Smooth muscle cell of the brain vasculature (primary cell): ENCODE measurements at places on chromosomes 2 and 18.

DNA sequence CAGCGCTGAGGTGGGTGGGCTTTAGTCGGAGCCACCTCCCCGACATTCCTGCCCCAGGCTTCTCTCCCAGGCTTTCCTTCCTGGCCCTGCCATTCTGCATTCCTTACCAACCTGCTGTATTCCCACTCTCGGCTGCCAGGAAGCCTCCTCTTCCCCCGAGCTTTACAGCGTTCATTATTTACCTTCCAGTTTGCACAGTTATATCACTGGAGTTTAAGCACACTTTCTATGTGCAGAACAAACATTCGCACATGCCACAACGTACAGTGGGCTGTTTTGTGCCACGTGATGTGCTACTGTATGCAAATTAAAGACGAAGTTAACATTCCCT, 246.3 kb downstream of the SOX11 start:
- no peak for DNase-seq

- no peak for DNase-seq
These were observed 1.1 kb upstream of the DUSP2 start for GRCh38 chr2:96146153-96146880.

GRCh38 chr2:28991460-28991859, 10.4 kb downstream of the TOGARAM2 start:
- no peak for DNase-seq

DNA sequence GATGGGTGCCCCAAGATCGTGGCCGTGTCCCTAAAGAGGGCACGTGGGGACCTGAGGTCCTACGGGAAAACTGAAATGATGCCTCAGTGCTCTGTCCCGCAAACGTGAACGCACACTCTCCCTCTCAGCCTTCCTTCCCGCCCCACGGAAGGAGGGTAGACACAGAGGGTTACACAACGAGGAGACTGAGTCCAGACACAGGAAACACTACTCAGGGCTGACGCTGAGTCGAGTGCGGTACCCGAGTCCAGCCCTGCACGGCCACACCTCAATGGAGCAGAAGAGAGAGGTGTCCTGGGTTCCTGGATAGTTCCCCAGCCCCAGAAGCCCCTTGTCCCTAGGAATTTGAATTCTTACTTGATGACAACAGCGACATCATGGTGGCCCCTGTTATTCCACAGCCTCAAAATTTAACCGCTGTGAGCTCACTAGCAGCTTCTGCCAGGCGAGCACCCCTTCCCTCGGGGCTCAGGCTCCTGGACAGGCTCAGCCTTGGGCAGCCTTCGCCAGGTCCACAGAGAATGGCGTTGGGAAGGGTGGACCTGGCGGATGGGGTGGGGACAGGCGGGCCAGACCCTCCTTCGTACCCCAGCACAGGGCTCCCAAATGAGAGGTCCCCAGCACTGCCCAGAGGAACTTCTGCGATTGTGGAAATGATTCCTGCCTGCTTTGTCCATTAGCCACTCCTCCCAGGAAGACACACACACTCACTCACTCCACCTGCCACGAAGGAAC, 980 bp upstream of the RNPEPL1 start:
- no peak for DNase-seq

DNA sequence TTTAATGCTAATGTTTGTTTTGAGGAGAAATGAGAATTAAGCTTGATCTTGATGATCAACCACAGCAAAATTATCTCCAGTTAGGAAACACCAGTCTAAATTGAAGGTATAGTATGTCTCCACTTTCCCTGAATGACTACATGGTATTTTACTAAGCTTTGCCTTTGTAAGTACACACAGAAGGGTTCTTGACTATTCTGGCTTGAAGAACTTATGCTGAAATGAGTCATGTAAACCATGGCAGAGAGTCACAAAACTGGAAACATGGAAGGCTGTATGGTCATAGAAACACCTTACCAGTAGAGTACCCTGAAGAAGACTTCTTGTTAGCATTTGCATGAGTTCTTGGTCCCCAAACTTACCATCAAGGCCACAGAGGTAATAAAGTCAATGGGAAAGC, 250.5 kb downstream of the SLC8A1 start:
- no peak for DNase-seq

- DNase-seq = no peak
These were observed 140.0 kb downstream of the BAZ2B start for GRCh38 chr2:159476329-159476728.

- DNase-seq = peak; percentile 90
These were observed 55.2 kb downstream of the CCDC88A start for GRCh38 chr2:55364189-55365055.

- no peak for DNase-seq
These were observed 541.5 kb downstream of the CNTNAP5 start for GRCh38 chr2:124566518-124566970.
